ENCODE measurements at places on chromosomes 4 and X.

- no peak for DNase-seq
Observed at GRCh38 chrX:10938365-10938923, 172.7 kb upstream of the HCCS start.

GRCh38 chrX:43745938-43746721, 90.0 kb downstream of the MAOA start:
- no peak for DNase-seq

GRCh38 chr4:163688856-163689255, 194.4 kb downstream of the TMA16 start:
- DNase-seq = no peak

DNA sequence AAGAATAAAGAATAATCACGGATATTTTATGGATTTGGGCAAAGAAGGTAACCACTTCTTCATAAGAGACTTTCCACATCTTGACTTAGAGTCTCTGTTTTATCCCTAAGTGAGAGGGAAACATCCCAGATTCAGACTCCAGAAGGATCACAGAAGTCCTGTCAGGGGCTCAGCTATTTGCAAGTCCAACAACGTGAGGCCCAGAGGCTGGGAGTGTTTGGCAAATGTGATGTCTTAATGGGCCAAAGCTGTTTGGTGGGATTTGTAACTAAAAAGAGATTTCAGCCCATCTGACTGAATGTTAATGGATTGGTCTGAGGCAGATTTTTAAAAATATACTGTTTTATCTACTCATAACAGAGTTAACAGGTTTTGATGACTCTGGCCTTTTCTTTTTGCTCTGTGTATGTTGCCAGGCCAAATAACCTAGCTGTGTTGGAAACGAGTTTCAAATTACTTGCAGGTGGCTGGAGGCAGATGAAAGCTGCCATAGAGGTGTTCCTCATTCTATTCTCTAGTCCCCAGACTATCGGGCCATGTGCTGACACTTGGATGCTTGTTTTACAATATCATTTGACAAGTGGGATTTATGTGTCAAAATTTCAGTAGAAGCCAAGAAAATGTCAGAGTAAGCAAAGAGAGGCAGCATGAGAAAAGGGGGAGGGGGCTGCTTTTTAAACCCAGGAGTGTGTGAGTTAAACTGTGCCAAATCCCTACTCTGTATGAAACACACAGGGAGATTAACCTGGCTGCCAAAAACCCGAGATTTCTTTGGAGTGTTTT, 330.9 kb downstream of the DCHS2 start:
- DNase-seq = no peak

- no peak for DNase-seq
Observed at GRCh38 chr4:108586778-108587177, 33.6 kb upstream of the RPL34 start.

- DNase-seq = no peak
Observed at GRCh38 chr4:128310266-128310697, 22.7 kb upstream of the PGRMC2 start.

- no peak for DNase-seq
Observed at GRCh38 chr4:121789960-121790829, 10.9 kb upstream of the EXOSC9 start.

- no peak for DNase-seq
Observed at GRCh38 chr4:27057053-27057452, 196.4 kb downstream of the STIM2 start.

GRCh38 chr4:182578402-182578801, 335.2 kb downstream of the TENM3 start:
- no peak for DNase-seq

DNA sequence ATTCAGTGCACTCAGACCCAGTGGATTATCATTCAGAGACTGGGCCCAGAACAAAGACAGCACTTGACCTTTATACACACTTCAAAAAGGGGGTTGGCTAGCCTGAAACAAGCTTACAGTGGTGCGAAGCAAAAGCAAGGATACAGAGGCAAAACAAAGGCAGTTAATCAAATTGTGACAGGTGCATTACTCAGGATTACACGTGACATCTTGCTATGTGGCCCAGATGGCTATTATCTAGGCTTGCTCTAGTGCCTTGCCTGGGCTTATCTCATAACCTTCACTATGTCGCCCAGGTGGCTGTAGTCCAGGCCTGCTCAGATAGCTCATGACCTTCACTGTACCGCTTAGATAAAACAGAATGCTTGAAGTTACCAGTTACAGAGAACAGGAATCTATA, 1092.1 kb upstream of the PRKX start:
- DNase-seq = no peak

- no peak for DNase-seq
Observed at GRCh38 chrX:17812763-17813162, 48.3 kb downstream of the RAI2 start.

DNA sequence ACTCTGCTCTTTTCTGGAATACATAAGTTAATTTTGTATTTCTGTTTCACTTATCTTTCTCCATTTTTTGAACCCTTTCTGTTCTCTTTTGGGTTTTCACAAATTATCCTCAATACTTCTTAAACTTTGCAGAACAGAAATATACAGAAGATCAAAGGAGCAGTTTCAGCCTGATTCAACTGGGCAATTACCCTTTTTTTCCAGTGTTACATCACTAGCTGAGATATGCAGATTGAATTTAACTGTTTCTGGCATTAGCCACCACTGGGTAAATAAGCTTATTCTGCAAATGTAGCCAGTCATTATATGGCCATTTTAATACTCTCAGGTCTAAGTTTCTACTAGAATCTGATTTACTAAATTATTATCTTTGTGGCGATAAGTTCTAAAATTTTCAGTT, 66.9 kb upstream of the GRID2 start:
- no peak for DNase-seq

DNA sequence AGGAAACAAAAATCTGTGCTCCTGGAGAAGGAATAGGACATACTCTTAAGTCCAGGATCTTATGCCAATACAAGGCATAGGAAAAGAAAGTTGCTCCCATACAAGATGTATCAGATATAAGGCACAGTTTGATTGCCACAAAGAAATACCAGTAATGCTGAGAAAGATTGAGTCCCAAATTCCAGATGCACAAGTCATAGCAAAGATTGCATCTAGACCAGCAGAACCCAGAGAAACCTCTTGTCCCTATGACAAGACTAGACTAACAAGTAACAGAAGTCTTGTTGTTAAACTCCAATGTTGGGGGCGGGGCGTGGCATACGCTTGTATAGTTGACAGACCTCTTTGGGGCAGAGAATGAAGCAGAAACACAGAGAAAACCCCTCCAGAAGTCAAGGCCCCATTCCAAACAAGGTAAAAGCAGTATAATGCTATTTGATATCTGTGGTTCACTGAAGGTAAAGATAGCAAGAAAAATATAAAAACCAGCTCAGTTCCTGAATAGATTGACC, 671.5 kb upstream of the GRIA3 start:
- DNase-seq = no peak

GRCh38 chr4:27881705-27882104, 1021.1 kb downstream of the STIM2 start:
- DNase-seq = no peak

DNA sequence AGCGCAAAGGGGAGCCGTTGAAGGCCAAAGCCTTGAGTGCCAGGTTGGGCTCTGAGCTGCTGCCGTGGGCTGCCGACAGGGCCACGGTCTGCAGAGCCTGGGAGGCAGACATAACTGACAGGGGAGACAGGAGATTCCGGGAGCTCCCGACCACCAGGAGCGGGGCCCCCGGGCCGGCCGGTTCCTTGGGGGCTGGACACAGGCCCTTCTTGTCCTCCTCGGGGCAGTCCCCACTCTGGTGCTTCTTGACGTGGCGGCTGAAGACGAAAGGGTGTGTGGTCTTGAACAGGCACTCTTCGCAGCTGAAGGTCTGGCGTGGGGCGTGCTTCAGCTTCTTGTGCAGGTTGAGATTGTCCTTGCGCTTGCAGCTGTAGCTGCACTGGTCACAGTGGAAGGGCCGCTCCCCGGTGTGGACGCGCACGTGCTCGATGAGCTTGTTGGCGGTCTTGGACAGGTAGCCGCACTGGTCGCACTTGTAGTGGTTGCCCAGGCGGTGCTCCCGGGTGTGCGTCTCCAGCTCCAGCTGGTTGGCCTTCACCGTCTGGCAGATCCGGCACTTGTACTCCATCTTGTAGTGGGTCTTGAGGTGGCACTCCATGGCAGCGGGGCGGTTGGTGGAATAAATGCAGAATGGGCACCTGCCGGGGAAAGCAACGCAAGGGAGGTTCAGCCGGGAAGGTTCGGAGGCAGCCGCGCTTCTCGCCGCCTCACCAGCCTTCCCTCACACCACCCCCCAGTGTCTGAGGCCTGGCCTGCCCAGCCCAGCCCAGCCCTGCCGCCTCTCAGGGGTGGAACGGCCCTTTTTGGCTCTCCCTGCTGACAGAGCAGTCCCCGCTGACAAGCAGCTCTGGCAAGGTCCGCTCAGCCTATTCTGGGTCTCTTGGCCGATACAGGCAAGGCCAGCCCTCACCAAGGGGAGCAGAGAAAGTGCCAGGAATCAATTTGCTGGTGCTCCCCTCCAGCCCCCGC, 81.3 kb downstream of the C4orf51 start:
- DNase-seq = no peak

- DNase-seq = no peak
Observed at GRCh38 chrX:152735860-152736511, 2.4 kb downstream of the MAGEA12 start.

GRCh38 chr4:156374069-156374468, 420.4 kb upstream of the CTSO start:
- DNase-seq = no peak

GRCh38 chr4:15011166-15011565, 8.9 kb downstream of the CPEB2 start:
- no peak for DNase-seq

DNA sequence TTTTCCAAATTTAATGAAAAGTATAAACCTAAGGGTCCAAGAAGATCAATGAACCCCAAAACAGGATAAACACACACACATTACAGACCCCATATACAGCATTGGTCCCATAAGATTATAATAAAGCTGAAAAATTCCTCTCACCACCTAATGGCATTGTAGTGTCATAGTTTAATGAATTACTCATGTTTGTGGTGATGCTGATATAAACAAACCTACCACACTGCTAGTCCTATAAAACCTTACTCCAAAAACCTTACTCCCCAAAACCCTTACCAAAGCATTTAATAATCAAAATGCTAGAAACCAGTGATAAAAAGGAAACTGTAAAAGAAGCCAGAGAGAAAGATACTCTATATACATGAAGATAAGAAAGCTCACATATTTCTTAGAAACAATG, 148.1 kb upstream of the SH3RF1 start:
- DNase-seq = no peak

GRCh38 chr4:132557660-132558059, 591.4 kb upstream of the PCDH10 start:
- no peak for DNase-seq

GRCh38 chrX:47187106-47187677, 6.4 kb upstream of the UBA1 start:
- DNase-seq = no peak

GRCh38 chr4:38470735-38471262, 193.2 kb upstream of the KLF3 start:
- DNase-seq = no peak

DNA sequence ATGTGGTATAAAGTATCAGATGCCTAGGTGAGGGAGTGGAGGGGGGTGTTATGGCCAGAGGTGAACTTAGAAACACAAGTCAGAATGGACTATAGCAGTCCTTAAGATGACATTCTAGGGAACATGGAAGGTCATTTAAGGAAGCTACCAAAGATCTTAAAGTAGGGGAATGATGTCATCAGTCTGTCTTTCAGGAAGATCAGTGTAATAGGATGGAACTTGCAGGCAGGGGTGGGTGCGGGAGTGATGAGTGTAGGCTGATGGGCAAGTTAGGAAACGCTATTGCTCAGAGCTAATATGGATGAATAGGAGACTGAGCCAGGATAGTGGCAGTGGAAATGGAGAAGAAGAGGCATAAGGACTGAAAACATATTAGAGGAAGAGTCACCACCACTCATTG, 27.5 kb upstream of the CWH43 start:
- no peak for DNase-seq

GRCh38 chrX:46715530-46715929, 43.4 kb downstream of the SLC9A7 start:
- no peak for DNase-seq

DNA sequence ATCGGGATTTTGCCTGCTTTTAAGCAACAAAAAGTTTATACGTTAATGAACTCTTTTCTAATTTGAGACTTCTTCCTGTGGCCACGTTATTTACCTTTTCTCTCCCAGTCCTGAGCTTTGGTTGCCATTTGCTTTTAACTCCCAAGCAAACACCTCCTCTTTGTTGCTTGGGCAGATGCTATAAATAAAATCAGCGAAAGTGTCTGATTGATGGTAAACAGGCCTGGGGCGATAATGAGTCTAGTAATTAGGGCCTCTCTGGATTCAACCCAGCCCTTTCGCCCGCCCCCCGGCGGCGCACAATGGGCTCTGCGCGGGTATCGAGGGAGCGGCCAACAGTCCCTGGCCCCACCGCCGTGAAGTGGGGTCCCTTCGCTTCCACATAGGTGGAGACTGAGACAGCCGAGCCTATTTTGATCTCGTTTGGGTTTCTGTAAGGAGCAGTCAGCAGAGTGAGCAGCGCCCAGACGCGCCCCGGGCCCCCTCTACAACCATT, 790 bp downstream of the CLGN start:
- no peak for DNase-seq

GRCh38 chr4:90845777-90846176, 718.6 kb downstream of the CCSER1 start:
- no peak for DNase-seq

DNA sequence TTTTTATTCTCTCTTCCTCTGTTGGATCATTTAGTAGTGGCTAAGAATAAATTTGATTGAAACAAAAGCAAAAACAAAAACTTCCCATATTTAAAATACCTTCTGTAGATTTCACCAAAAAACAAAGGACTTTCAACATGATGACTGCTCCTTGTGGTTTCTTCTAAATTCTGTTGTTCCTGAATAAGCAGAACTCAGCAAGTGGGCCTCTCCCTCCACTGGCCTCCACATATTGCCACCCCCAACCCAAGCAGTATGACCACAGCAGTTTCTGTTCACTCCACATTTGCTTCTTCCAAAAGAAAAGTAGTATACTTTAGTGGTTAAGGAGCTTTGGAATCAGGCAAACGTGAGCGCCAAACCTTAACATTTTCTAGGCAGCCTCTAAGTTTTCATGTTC, 114.7 kb downstream of the COX18 start:
- DNase-seq = no peak

GRCh38 chr4:102623622-102624021, 122.5 kb downstream of the NFKB1 start:
- DNase-seq = no peak

GRCh38 chrX:118062817-118063615, 53.6 kb downstream of the KLHL13 start:
- no peak for DNase-seq

DNA sequence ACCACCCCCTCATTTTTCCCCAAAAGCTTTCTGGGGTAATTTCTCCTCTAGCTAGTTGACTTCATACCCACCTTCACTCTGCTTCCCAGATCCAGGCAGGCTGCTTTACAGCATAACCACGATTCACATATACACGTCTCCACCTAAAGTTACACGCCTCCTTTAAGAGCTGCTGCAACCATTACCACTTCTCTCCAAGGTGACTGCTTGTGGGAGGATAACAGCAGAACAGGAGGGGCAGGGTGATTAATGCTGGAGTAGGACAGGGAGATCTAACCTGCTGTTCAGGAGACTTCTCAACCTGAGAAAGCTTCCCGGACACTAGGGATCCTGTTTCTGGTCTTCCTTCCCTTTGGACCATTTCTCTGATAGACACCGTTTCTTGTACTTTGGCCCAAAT, 77.4 kb downstream of the MGST2 start:
- DNase-seq = no peak

Data from stimulated activated CD4-positive, alpha-beta T cell treated with anti-CD3 and anti-CD28 coated beads, Interleukin-2, amount 100 ng/mL, for 4 hours (primary cell).